ENCODE measurements at places on chromosomes 7 and 10.

GRCh38 chr10:78889536-78890063 is 179.2 kb upstream of the ZMIZ1 start:
- DNase-seq: no peak

DNA sequence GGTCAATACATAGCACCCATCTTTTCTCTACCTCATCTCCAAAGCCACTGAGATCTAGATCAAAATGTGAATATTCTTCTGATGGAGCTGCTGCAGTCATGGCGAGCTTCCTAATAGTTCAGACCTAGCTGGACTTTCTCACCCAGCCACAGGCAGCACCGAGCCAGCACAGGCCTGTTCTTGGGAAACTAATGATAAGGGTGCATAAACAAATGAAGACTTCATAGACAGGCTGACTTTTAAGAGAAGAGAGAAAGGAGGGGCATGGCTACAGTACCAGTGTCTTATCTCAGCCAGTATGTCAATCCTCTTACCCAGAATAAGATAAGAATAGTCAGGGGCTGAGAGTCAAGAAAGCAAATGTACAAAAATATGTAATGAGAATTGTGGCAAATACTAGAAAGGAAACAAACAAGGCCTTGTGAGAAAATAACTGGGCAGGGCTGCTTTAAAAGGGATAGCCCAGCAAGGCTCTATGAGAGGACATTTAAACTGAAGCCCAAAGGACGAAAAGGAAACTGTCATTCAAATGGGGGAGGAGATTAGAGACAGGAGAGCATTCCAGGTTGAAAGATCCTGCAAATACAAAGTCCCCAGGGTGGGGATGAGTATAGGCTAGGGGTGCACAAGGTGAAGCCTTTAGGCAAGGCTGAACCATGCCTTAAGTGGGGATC is 21.8 kb upstream of the CDK14 start:
- DNase-seq: no peak

- DNase-seq: no peak
Measured at GRCh38 chr7:135913404-135913803, 63.8 kb downstream of the MTPN start.

GRCh38 chr7:148037044-148037443 is 553.5 kb upstream of the C7orf33 start:
- DNase-seq: no peak

- no peak for DNase-seq
Measured at GRCh38 chr7:32577421-32577820, 82.1 kb downstream of the AVL9 start.

DNA sequence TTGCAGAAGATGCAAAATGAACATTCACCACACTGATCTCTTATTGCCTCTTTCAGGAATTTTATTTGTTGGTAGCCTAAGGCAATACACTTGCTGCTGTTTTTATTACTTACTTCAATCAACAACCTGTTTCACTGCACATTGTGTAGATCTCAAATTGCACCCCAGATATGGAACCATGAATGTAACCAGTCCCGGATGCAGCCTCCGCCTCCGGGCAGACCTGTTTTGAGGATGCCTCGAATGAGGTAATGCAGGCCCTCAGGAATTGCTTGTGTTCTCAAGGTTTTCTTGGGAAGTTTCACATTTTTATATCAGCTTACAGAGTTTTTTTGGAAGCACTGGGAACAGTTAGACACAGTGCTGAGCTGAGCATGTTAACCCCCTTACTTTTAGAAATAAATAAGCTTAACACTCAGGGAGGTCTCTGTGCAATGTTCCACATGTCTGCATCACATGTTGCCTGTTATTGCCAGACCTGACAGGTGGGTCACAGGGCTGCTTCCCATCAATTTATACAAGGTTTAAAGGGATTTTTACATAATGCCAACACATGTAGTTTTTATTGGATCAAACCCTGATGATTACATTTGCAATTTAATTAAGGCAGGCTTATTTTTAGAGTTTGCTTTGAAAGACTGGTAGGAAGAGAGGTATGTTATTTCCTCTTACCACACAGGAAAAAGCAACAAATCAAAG is 193.1 kb upstream of the POM121L12 start:
- DNase-seq: no peak

DNA sequence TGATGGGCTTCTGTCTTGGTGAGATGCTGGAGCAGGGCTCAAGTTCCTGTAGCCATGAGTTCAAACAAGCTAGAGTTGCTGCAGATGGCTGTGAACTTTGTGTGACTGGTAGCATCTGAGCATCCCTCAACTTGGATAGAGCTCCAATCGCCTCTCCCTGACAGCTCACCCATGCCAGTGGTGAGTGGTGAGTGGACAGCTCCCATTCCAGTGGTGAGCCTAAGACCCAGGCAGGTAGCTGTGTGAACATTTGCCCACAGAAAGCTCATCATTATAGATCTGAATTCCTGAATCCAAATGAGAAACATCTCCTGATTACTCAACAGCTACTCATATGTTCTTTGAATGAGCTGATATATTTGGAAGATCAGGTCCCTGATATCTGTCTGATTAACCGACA is 25.3 kb downstream of the STEAP1B start:
- no peak for DNase-seq

DNA sequence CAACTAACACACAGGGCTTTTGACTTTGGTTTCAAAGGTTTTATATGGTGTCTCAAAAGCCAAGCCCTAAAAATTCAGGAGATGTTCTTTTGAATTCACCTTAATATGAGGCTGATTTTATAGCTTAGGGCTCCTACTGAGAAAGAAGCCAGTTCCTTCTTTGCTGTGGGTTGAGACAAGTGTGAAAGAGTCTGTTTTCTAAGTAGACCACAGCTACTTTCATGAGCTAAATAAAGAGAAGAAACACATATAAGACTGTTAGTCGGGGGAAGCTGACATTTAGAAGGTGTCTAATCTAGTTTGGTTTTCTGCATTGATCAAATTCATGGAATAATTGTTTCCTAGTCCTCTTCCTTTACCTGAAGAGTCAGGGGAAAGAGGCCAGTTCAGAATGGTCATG is 332.1 kb upstream of the CELF2 start:
- no peak for DNase-seq

DNA sequence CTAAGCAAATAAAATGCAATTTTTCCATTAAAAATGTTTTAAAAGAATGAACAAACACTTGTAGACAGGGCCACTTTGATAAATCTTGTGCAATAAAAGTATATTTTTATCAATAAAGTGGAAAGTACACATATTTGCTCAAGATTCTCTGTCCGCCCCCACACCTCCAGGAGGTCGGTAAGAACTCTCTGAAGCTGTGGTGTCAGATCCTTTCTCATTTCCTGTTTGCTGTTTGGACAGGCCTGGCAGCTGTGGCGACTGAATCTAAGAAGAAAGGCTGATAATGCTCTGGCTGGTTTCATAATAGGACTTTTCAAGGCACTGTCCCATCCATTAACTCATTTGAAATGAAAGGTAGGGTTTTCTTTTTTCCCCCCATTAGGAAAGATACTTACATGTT is 15.3 kb upstream of the ASB4 start:
- no peak for DNase-seq

GRCh38 chr10:100826983-100827818 is 81.8 kb downstream of the PAX2 start:
- no peak for DNase-seq

Data from GM04504 (cell line).